Activated CD4-positive, alpha-beta T cell treated with anti-CD3 and anti-CD28 coated beads, Interleukin-2, amount 50 U/mL, for 24 hours (primary cell): ENCODE measurements at places on chromosomes 2 and 18.

DNA sequence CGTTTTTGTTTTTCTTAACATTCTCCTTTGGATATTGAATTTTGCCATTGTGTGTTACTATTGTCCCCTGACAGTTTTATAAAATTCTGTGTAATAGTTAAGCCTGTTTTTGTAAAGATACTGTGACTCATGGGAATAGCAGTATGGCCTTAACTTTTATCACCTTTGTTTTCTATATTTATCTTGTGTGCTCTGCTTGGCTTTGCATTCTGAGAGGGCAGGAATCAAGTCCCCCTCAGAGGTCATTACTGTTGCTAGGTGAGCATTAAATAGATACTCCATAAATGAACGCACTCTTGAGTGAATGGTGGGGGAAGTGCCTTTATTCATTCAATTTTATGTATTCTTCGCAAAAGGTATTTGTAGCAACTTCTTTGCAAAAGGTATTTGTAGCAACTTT is 160.0 kb downstream of the PHLPP1 start:
- no peak for DNase-seq

- DNase-seq: no peak
These were observed 4.4 kb upstream of the ATG16L1 start for GRCh38 chr2:233247116-233247515.

- DNase-seq: no peak
These were observed 30.6 kb downstream of the SLC3A1 start for GRCh38 chr2:44305882-44306281.

DNA sequence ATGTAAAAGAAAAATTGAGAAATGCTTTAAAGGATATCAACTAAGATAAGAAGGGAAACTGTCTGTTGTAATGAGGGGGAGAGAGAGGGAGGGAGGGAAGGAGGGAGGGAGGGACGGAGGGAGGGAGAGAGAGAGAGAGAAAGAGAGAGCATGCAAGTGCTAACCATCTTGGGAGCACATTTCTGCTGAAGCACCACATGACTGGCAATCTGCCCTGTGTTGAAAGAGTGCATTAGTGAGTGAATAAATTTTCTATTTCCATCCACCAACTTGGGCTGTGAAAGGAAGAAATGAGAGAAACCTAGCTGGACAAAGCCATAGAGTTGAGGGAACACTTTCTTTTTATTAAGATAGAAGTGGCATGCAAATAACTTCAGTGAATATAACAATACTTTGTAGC is 110.7 kb downstream of the TMX3 start:
- DNase-seq: no peak

DNA sequence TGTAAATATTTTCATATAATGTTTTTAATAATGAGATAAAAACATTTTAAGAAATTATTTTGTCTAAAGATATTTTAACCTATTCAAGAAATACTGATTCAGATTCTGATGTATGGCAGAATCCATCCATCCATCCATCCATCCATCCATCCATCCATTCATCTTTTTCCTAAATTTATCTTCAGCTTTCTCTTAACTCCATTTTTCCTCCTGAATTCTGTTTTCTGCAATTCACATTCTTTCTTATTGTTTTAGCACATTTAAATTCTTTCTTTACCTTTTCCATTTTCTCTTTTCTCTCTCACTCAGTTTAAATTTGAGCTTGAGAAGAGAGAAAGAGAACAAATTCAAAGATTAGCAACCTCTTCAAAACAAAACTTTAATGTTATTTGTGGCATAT is 3.6 kb downstream of the LRP1B start:
- no peak for DNase-seq

DNA sequence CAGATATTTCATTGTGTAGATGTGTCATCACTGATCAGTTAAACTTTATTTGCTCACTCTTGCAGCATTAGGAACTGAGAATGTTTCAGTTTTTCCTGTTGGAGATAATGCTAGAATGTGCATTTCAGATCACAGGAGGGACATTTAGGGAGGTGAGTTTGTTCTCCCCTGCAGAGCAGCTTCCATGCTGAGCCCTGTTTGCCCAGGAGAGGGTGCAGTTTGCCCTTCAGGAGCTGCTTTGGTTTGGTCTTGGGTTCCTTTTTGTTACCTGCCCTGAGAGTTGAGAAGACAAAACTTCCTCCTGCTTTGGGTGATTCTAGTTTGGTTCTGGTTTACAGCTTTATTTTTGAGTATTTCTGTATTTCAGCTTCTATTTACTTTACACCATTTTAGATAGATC is 49.9 kb downstream of the DGKD start:
- DNase-seq: peak; percentile 42

GRCh38 chr2:236971131-236971821 is 114.4 kb upstream of the COPS8 start:
- DNase-seq: no peak

- no peak for DNase-seq
These were observed 204.1 kb downstream of the CELF4 start for GRCh38 chr18:37361335-37362157.

DNA sequence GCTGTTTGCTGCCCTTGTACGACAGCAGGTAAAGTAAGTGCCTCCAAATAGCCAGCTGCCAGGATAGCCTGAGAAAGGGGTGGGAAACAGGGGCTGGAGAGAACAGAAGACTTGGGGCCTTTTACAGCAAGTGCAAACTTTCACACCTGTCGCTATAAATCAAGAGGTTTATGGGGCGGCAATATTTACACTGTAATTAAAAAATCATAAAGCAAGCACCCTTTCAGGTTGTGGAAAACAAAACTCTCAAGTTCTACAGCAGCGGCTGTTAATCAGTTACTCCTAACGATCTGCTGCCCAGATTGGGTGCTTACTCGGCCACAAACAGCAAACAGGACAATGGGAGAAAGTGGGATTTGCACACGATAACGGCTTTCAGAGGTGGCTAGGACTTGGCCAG is 359.5 kb upstream of the ETAA1 start:
- no peak for DNase-seq

GRCh38 chr2:217948897-217949296 is 53.9 kb downstream of the TNS1 start:
- no peak for DNase-seq

- DNase-seq: no peak
These were observed 24.3 kb upstream of the CDH20 start for GRCh38 chr18:61308795-61309393.

- DNase-seq: no peak
These were observed 16.8 kb upstream of the AGFG1 start for GRCh38 chr2:227455200-227455599.

GRCh38 chr2:101574622-101575021 is 99.7 kb upstream of the RFX8 start:
- DNase-seq: no peak

GRCh38 chr18:9079818-9080528 is 22.5 kb upstream of the NDUFV2 start:
- no peak for DNase-seq

- no peak for DNase-seq
These were observed 213.1 kb downstream of the EXOC6B start for GRCh38 chr2:72612614-72613160.

DNA sequence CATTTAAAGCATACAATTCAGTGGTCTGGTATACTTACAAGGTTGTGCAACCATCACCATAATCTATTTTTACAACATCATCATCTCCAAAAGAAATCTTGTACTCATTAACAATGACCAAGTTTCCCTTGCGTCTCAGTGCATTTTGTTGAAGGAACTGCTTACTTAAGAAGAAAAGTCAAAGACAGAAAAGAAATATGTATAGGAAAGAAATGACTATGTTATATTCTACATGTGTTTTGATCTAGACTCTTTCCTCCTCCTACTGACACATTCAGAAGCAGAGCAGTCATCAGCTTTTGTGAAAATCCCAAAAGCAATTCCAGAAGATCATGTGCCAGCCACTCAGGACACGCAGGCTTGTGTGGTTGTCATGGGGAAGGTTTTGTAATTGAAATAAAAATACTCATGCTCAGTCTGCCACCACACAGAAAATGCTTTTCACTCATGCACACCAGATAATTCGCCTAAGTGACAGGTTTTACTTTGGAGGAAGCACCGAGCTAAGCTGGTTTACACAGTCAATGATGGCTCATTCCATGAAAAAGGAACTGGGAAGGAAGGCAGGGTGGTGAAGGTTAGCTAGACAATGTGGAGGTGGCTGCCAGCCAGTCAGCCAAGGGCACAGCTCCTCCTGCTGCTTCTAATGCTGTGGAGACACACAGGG is 158.5 kb upstream of the REV1 start:
- DNase-seq: no peak

- DNase-seq: no peak
These were observed 26.1 kb downstream of the CDC42EP3 start for GRCh38 chr2:37645362-37645761.

- DNase-seq: no peak
These were observed 375.0 kb downstream of the LRRTM4 start for GRCh38 chr2:77147153-77147552.

DNA sequence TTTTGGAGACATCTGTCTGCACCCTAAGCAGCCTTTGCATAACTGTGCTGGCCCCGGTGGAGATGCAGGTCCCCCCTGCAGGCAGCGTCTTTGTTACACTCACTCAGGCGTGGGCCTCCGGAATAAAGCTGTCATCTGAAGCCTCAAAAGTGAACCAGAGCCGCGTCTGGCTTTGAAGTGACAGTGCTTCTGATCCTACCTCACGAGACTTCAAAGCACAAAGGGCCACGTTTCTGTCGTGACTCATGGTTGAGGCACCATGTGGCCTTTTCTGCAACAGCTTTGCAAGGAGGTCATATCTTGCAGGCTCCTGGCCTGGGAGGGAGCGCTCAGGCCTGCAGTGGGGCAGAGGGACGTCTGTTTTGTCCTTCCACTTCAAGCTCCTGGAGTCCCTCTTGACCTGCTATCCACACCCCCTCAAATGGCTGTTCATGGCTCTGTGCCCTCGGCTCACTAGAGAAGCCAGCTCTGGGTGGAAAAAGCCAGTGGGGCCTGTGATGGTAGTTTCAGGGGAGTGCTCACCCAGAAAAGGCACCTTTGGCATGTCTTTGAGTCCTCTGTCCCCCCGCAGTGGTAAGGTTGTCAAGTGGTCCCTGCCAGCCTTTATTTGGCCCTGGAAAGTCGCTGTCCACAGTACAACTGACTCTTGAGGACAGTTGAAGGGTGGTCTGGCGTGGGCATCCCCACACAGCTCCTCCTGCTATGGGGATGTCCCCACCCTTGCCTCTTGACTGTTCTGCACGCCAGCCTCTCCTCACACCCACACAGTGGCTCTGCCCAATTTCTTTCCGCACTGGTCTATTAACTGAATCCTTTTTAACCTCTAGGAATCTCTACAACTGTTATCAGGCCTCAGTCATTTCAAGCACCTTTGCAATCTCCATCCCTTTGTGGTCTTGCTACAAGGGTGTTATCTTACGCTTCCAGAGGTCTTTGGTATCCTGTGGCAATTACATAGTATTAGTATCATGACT is 19.3 kb downstream of the GPR55 start:
- peak; percentile 94 for DNase-seq

DNA sequence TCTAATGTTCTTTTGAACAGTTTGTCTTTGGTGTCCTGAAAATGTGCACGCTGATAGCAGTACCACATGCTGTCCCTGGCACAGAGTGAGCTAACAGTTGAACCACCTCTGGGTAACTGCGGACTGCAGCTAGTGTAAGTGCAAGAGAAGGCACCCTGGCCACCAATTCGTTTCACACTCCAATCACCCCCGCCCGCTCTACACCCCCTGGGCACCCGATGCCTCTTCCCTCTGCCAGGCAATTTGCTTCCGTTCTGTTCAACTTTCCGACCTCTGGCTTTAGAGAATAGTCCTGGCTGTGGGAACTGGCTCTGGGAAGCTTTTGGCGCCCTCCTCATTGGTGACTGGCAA is 1.4 kb downstream of the DOCK10 start:
- no peak for DNase-seq

GRCh38 chr2:215680605-215681598 is 245.0 kb upstream of the FN1 start:
- DNase-seq: no peak

GRCh38 chr2:146203064-146203624 is 1641.7 kb upstream of the ACVR2A start:
- no peak for DNase-seq

DNA sequence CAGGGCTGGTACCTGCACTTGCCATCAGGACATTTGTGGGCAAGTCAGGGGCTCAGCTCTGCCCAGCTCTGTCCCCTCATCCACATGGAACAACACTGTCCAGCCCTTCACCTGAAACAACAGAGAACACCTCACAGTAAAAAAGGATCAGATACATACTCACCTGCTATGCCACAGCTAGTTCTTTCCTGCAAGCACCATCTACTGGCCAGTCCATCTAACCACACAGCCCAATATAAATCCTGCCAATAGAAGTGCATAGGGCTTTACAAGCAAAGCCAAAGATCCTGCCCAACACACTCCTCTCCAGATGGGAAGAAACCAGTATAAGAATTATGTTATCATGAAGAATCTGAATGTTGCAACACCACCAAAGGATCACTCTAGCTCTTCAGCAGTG is 52.2 kb upstream of the GALNT13 start:
- no peak for DNase-seq

- DNase-seq: no peak
These were observed 260.4 kb downstream of the LPIN1 start for GRCh38 chr2:12006850-12007249.

GRCh38 chr18:63210521-63210920 is 109.0 kb downstream of the BCL2 start:
- DNase-seq: no peak

- DNase-seq: no peak
These were observed 117.3 kb downstream of the FEZ2 start for GRCh38 chr2:36480636-36481035.

- no peak for DNase-seq
These were observed 232.9 kb upstream of the SIX3 start for GRCh38 chr2:44708661-44709000.

DNA sequence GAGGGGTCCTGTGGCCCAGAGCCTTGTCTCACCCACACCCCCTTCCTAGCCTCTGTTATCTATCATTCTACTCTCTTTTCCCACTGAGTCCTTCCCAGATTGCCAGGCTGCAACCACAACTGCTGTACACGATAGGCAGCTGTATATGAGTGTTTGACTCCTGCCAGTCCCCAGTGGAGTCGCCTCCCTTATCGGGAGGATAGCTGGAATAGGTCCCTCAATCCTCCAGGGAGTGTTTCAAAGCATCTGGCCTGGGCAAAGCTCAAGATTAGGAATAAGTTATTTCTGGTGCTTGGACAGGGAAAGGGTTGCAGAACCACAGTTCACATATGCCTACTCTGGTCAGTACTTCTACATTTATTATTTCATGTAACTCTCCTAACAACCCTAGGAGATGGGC is 4.8 kb downstream of the MSGN1 start:
- no peak for DNase-seq

- no peak for DNase-seq
These were observed 23.5 kb upstream of the GNAL start for GRCh38 chr18:11665587-11665986.

- DNase-seq: no peak
These were observed 39.6 kb downstream of the MGAT4A start for GRCh38 chr2:98691303-98691702.

- no peak for DNase-seq
These were observed 156.1 kb downstream of the LDLRAD4 start for GRCh38 chr18:13374468-13375301.

GRCh38 chr2:105257981-105258380 is 16.4 kb downstream of the GPR45 start:
- no peak for DNase-seq

GRCh38 chr2:218924757-218925156 is 34.7 kb upstream of the CDK5R2 start:
- DNase-seq: no peak
